ENCODE measurements at places on chromosomes 13 and 19.

DNA sequence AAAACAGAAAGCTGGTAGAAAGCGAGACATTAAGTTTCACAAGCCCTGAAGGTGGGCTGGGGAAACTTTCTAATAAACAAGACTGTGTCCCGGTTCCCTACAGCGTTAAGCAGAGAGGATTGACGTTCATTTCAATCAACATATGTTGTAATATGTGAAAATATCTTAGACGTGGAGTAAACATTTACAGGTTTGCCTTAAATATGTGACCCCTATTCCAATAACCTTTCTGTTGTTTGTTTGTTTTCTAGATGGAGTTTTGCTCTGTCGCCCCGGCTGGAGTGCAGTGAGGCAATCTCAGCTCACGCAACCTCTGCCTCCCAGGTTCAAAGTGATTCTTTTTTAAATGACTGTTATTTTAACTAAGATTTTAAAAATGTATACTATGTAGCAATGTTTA, 526.2 kb downstream of the SUCLA2 start:
- DNase-seq = no peak

DNA sequence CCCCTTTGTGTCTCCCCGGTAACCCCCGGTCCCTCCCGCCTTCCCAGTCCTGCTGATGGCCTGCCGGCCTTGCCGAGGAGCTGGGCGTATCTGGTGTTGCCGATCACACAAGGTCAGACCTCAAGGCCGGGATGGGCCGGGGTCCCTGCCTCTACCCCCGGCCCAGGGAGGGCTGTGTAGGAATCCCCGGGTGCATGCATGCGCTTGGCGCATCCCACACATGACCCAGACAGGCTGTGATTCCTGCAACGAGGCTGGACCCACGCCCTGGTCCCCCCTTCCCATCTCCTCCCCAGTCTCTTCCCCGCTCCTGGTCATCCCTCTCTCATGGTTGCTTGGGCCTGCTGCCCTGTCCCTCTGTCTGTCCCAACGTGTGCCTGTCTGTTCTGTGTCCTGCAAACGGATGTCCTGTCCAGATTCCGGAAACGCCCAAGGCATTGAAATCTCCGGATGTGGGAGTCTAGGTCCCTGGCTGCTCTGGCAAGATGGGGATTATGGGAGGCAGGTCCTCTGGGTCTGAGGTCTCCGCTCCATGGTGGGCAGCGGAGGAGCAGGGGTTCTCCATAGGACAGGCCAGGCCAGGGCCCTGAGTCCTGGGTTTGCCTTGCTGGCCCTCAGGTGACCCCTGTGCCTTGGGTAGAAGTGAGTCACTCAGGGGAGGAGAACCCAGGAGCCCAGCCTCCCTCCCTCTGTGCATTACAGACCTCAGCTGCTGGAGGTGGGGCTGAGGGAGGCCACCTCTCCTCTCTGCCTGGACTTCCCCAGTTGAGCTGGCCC, 1.6 kb downstream of the PKN1 start:
- no peak for DNase-seq

DNA sequence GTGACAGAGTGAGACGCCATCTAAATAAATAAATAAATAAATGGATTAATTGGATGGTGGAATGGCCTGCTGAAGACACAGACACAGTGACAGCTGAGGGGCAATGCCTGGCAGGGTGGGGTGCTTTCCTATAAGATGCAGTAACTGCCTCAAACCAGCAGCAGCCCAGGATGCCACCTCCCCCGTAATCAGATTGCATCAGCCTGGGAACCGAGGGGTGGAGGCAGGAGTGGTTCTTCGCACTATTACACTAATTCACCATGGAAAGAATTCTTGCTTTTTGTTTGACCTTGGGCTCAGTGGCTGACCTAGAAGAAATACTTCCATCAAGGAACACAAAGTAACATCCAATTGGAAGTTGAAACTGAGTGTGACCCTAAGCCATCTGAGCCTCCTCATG, 31.6 kb upstream of the USP12 start:
- no peak for DNase-seq

GRCh38 chr13:35694549-35695447, 218.3 kb upstream of the MAB21L1 start:
- DNase-seq = no peak

DNA sequence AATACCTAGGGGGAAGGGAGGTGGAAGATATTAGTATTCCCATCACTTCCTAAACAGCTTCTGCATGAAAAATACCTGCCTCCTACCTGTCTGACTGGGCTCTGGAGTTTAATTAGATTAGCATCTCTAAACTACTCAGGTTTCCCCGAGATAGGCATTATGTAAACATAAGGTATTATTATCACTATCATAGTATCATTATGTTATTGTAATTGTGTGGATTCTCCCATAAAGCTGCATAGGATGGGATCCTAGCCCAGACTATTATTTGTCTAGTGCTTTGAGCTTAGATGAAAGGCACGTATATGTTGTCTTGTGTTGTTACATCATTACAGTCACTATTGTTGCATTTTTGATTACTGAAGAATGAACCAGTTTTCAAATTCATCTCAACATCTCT, 115.2 kb upstream of the SOX21 start:
- DNase-seq = no peak

DNA sequence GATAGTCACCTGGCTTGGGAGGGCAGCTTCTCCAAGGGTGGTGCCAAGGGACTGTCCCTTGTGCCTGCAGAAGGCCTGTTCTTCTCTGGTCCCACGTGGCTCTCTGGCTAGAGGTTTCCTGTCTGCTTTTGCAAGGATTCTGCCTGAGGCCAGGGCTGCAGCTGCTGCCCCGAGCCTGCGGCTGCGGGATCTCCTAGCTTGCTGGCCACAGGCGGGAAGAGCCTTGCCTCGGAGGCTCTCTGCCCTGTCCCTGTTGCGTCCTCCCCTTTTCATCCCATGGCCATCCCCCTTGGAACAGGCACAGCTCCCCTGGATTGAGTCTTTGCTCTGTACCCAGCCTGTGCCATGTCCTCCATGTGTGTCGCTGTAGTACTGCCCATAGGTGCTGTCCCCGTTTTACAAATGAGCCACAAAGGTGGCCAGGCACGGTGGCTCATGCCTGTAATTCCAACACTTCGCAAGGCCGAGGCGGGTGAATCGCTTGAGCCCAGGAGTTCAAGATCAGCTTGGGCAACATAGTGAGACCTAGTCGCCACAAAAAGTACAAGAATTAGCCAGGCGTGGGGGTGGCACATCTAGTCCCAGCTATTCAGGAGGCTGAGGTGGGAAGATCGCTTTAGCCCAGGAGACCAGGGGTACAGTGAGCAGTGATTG, 9.1 kb downstream of the IRF3 start:
- DNase-seq = no peak

GRCh38 chr13:42417626-42418025, 145.7 kb downstream of the AKAP11 start:
- DNase-seq = no peak

- DNase-seq = no peak
Observed at GRCh38 chr13:41224113-41225110, 30.0 kb upstream of the KBTBD7 start.

DNA sequence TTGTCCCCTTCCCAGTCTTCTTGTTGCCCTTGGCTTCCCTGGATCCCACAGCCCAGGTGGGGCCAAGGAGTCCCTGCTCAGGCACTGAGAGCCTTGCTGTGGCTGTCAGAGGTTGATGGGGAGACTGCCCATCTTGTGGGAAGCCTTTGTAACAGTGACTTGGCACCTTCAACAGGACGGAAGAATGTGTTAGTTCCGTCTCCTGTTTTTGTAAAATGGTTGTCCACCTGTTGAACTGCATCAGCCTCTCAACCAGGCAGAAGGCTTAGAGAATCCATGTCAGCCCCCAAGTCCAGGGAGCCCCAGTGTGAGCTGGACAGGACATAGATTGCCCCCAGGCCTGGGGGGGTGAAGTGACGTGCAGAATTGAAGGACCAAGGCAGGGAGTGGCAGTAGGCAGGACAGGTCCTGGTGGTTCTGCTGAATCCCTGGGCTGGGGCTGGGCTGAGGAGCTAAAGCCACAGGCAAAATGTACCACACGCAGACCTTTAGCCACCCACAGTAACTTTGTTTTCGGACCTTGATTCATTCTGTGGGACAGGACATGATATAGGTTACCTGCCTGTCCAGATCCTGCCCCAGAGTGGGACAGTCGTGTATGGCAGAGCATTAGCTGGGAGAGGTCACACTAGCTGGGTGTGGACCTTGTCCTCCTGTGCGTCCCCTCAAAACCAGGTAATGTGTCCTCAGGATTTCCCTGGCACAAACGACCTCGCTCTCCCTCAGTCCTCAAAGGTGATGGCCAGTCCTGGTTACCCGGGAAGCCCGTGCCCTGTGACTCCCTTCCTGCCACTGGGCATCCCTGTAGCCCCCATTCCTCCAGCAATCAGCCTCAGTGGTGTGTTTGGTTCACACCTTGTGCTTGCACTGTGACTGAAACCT, 47.0 kb downstream of the GATAD2A start:
- DNase-seq = no peak

GRCh38 chr19:41569481-41570150, 6.3 kb upstream of the CEACAM21 start:
- DNase-seq = no peak

- DNase-seq = no peak
Observed at GRCh38 chr13:113425941-113426590, 27.2 kb downstream of the ADPRHL1 start.

GRCh38 chr13:59000770-59001169, 1163.0 kb downstream of the DIAPH3 start:
- no peak for DNase-seq

DNA sequence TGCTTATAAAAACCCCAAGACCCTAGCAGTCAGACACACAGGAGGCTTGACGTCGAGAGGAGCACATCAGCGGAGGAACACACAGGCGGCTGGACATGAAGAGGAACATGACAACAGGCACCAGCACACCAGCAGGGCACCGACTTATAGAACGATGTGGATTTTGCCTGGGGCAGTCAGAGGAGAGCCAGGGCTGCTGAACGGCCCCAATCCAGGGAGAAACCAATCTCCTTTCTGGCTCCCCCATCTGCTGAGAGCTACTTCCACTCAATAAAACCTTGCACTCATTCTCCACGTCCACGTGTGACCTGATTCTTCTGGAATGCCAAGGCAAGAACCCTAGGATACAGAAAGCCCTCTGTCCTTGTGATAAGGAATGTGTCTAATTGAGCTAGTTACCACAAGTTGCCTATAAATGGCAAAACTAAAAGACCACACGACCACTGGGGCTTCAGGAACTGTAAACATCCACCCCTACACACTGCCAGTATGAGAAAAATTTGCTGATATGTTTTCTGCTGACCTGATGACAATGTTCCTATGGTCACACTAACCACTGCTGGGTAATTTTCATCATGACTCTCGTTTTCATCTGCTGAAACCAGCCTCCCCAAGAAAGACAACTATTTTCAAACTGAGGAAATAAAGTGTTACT, 35.8 kb upstream of the CEACAM21 start:
- DNase-seq = no peak

DNA sequence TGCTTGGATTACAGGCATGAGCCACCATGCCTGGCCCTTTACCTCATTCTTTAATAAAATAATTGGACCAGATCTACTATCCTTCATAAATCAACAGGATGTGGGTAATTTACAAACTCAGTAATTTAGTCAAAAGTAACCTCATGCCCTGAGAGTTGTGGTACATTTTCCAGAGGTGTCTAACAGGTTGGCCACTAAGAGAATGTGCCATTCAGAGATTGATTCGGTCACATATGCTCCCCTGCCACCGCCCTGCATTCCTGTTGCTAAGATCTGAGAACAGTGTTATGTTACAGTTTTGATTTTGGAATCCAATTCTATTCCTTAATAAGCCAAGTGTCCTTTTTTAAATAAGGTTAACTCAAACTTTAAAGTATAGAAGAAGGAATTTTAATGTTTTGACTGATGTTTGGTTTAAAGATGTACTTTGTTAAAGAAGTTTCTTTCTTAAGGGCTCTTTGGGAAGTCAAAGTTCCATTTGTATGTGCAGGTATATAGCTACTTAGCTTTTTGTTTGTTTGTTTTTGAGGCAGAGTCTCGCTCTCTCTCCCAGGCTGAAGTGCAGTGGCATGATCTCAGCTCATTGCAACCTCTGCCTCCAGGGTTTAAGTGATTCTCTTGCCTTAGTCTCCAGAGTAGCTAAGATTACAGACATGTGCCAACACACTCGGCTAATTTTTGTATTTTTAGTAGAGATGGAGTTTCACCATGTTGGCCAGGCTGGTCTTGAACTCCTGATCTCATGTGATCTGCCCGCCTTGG, 29.2 kb downstream of the PHF11 start:
- no peak for DNase-seq
